Activated CD4-positive, CD25-positive, alpha-beta regulatory T cell (primary cell): ENCODE measurements at places on chromosomes 1 and 21.

GRCh38 chr1:87615901-87616300 lies 287.2 kb downstream of the LMO4 start:
- DNase-seq, result no peak

GRCh38 chr1:230691615-230692014 lies 22.3 kb downstream of the AGT start:
- DNase-seq, result no peak

DNA sequence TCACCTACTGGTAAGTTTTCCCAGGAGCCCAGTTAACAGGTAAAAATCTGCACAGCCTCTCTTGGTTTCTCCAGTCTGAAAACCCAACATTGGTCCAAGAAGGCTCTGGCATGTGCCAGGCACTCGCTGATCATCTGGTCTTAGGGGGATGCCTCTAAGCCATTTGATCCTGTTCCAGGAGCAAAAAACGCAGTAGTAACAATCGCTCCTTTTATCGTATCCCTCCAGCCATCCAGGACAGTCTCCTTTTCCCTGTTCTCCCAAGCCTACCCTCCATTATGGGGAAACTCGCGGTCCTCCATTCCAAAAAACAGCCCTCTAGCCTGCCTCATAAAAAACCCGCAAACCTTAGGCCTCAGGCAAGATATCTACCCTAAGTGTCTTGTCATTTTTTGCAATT lies 56.2 kb downstream of the ODF2L start:
- no peak for DNase-seq

DNA sequence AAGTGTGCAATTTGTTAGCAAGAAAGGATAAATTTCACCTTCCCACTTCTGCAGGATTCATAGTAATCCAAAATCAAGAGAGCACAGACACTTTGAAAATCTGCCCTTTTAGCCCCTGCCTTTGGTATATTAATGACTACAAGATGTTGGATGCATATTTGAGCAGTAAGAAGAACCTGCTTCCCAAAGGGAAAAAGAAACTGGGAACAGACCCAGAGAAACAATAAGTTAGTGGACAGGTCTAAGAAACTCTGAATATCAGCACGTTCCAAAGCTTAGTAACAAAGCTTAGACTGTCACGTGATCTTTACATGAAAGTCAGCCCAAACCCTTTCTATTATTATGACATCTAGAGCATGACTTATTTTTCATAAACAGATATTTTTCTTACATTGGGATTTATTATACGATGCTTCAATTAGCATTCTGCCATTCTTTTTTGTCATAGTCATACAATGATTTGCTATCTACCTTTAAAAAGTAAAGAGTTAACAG lies 390.9 kb upstream of the ADGRL2 start:
- DNase-seq, result no peak

- DNase-seq, result no peak
Observed at GRCh38 chr21:32584472-32584871, 851 bp downstream of the TCP10L start.

- no peak for DNase-seq
Observed at GRCh38 chr1:112533029-112533428, 24.3 kb downstream of the WNT2B start.

GRCh38 chr1:228417483-228418203 lies 982 bp upstream of the TRIM17 start:
- DNase-seq, result no peak

DNA sequence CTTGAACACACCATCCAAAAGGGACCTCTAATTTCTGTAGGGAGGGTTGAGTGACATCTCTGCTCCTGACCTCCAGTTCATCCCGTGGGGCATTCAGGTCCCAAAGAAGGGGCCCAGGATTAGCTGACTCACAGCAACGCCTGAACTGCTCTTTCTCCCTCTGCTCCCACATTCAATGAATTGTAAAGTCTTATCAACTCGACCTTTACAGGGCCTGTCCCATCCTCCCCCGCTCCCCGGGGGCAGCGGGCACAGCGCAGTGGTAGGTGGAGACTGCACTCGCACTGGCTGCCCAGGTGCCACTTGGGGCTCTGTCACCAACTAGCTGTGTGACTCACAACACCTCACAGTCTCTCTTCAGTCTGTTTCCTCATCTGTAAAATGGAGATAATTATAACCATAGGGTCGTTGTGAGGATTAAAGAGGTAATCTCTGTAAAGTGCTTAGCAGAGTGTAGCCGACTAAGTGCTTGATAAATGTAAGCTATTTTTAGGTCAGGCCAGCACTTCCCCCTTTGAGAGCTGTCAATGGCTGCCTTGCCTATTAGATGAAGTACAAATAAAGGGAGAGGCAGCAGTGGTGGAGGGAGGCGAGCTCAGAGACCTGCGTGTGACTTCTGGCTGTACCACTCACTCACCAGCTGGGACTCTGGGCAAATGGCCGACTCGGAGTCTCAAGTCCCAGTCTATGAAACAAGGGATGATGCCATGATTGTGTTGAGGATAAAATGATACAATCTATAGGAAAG lies 637 bp upstream of the MYBPHL start:
- no peak for DNase-seq

DNA sequence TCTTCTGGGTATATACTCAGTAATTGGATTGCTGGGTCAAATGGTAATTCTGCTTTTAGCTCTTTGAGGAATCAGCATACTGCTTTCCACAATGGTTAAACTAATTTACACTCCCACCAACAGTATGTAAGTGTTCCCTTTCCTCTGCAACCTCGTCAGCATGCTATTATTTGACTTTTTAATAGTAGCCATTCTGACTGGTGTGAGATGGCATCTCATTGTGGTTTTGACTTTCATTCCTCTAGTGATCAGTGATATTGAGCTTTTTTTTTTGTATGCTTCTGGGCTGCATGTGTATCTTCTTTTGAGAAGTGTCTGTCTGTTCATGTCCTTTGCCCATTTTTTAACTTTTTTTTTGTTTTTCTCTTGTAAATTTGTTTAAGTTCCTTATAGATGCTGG lies 279.4 kb downstream of the PTGER3 start:
- DNase-seq, result no peak

GRCh38 chr1:63936276-63936675 lies 162.5 kb downstream of the ROR1 start:
- no peak for DNase-seq

GRCh38 chr1:37797750-37798345 lies 4.2 kb downstream of the MANEAL start:
- no peak for DNase-seq

DNA sequence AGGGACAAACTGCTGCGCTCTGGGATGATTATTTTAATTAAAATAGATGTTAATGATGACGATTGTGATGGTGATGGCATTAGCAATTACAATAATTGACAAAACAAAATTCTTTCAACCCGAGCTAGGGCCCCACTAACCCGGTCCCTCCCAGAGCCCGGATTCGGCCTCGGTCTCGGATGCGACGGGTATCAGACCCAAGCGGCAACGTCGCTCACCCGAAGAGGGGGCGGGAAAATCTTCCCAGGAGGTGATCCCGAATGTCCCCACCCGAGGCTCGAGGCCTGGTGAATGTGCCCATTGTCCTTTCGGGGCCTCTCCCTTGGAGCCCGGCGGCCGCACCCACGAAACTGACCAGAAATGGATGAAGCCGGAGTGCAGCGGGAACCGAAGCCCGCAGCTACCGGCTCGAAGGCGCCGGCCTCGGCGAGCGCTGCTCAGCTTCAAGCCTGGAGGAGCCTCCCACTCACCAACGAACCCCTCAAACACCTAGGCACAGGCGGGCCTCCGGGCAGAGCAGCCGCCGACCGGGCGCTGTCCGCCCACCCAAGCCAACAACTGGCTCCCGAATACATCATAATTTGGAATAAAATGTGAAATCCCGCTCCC lies 1.2 kb downstream of the TAL1 start:
- DNase-seq, result no peak

- no peak for DNase-seq
Observed at GRCh38 chr21:28099001-28099705, 893.5 kb downstream of the LTN1 start.

GRCh38 chr1:17304826-17305175 lies 3.2 kb upstream of the PADI4 start:
- DNase-seq, result no peak

- DNase-seq, result no peak
Observed at GRCh38 chr1:207812778-207813511, 61.1 kb downstream of the CD46 start.

GRCh38 chr1:28582248-28582615 lies 9.8 kb upstream of the RAB42 start:
- no peak for DNase-seq

DNA sequence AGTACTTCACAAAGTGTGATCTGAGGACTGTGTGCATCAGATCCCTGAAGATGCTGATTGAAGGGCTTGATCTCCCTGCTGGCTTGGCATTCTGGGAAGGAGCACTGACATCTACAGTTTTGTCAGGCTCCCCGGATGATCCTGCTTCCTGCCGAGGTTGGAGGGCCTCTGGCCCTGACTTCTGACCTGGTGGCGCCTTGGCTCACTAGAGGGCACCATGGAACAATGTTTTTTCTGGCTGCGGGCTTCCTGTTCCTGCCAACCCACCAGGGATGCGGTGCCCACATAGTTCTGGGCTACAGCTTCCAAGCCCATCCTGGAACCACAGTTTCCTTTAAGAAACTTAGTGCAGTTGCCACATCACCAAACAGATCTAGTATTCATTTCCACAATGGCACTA lies 38.8 kb upstream of the RASAL2 start:
- no peak for DNase-seq

DNA sequence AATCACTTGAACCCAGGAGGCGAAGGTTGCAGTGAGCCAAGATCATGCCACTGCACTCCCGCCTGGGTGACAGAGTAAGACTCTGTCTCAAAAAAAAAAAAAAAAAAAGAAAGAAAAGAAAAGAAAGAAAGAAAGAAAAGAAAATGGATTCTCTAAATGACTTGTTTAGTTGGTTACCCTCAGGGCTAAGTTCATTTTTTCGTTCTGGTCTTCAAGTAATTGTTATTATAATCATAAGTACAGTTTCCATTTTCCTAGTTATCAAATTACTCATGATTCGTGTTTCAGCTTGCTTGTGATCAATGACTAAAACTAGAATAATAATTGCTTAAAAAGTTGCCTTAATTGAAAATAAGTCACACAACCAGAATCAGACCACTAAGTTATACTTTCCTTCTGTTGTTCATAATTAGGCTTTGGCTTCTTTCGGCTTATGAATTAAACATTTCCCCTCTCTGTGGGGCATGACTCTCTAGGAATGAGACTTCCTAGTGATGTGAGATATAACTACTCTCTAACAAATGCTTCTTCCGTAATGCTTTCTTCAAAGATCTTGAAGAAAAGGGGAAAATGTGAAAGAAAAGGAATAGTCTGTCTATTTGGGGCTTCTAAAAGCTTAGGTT lies 9.6 kb upstream of the RLF start:
- DNase-seq, result no peak

DNA sequence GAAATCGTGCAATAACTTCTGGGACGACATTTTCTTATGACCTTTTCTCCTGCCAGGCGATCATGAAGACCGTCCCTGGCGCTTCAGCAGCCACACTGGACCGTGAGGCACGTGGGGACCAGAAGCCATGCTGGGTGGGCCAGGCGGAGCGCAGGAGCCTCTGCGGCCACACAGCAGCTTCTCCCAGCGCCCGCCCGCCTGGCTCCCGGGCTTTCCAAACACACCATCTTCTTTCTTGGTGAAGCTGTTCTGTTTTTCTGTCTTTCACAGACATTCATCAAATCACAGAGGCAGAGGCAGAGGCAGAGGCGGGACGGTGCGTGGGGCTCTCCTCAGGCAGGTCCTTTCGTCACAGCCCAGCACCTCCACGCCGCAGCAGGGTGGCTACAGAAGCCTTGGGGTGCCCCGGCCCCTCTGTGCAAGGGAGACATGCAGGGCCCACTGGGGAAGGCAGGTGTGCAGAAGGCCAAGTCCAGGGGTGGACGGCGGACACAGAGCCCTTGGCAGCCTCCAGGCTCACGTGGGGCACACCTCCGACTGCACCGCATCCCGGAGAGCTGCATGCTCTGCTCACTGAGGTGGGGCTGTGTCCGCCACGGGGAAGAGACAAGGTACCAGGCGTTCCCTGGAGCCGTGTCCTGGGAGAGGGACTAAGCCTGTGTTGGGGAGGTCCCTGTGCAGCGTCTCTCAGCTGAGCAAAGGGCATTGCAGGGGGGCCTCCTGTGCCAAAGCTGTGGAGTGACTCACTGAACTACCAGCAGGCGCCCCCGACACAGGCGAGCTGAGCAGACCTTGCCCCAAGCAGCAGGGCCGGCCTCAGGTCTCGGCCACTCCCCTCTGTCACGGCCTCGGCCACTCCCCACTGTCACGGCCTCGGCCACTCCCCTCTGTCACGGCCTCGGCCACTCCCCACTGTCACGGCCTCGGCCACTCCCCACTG lies 2.6 kb upstream of the TMEM240 start:
- DNase-seq, result no peak

DNA sequence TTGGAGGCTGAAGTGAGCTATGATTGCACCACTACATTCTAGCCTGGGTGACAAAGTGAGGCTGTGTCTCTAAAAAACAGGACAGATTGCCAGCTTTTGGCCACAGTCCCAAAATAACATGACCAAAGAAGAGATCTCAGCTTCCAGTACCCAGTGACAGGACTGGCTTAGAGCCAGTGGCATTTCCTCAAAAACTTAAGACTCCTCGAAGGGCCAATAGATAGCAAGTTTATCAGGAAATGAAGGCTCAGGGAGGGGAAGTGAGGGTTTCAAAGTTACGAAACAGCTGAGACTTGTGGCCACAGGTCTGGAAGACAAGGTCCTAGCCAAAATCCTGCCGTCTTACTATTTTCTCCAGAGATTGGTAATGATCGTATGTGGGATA lies 6.3 kb upstream of the TMEM39B start:
- DNase-seq, result no peak

- DNase-seq, result no peak
Observed at GRCh38 chr1:6513320-6513801, 21.9 kb upstream of the PLEKHG5 start.

DNA sequence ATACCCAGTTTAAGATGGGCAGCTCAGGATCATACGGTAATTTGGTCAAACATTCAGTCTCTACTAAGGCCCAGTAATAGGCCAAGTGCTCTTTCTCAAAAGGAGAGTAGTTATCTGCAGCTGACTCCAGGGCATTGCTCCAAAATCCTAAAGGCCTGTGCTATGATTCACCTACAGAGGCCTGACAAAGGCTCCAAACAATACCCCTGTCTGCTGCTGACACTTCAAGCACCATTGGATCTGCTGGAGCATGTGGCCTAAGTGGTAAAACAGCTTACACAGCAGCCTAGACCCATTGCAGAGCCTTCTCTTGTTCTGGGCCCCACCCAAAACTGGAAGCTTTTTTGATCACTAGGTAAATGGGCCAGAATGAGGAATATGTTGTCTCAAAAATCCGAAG lies 22.8 kb downstream of the SLAMF7 start:
- DNase-seq, result no peak

DNA sequence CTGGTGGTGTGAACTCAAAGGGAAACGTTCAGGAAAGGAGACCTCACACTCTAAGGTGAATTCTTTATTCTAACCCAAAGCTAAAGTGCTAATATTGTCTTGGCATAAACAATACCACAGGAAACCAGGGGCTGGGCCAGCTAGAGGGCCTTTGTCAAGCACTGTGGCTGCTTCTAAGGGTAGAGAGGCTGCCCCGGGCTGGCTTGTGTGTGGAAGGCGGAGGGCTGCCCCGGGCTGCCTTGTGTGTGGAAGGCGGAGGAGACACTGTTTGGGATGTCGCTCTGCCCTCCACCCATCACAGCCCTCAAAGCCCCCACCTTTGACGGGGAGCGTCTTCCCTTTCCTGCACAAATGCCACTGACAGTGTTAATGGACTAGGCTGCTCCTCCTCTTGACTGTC lies 216.8 kb downstream of the TOMM20 start:
- DNase-seq, result no peak
